Choroid plexus epithelial cell (primary cell): ENCODE measurements at places on chromosomes 16 and 17.

DNA sequence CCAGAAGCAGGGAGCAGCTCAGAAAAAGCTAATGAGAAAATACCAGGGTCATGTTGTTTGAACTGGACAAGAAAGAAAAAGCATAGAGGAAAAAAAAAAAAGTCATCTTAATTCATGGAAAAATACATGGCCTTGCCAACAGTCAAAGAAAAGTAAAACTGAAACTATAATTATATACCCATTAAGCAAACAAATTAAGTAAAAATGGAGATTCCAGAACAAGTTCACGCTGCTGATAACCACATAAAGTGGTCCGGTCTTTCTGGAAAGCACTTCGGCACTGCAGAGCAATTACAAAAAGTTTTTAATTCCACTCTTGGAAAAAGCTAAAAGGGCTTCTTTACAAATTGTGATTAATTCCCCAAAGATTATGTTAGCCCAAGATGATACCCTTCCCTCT is 12.4 kb upstream of the P2RX5 start:
- DNase-seq = no peak

GRCh38 chr17:32514606-32515005 is 27.8 kb downstream of the CDK5R1 start:
- DNase-seq = no peak

DNA sequence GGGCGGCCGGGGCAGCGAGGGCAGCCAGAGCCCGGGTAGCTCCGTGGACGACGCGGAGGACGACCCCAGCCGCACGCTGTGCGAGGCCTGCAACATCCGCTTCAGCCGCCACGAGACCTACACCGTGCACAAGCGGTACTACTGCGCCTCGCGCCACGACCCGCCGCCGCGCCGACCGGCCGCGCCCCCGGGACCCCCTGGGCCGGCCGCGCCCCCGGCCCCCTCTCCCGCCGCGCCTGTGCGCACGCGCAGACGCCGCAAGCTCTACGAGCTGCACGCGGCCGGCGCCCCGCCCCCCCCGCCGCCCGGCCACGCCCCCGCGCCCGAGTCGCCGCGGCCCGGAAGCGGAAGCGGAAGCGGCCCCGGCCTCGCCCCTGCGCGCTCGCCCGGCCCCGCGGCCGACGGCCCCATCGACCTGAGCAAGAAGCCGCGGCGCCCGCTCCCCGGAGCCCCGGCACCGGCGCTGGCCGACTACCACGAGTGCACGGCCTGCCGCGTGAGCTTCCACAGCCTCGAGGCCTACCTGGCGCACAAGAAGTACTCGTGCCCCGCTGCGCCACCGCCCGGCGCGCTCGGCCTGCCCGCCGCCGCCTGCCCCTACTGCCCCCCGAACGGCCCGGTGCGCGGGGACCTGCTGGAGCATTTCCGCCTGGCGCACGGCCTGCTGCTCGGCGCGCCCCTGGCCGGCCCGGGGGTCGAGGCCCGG is 36.1 kb upstream of the ZC3H18 start:
- DNase-seq = peak; percentile 56

- DNase-seq = peak; percentile 33
Measured at GRCh38 chr17:40107522-40108174, 7.3 kb upstream of the NR1D1 start.

- no peak for DNase-seq
Measured at GRCh38 chr16:4654011-4654963, 29.7 kb downstream of the MGRN1 start.

GRCh38 chr16:180101-180675 is at the start of gene HBQ1:
HBQ1 (plus strand) TSS chr16:180459; CDS start chr16:180487, 28 bp downstream.
- peak; percentile 13 for DNase-seq

DNA sequence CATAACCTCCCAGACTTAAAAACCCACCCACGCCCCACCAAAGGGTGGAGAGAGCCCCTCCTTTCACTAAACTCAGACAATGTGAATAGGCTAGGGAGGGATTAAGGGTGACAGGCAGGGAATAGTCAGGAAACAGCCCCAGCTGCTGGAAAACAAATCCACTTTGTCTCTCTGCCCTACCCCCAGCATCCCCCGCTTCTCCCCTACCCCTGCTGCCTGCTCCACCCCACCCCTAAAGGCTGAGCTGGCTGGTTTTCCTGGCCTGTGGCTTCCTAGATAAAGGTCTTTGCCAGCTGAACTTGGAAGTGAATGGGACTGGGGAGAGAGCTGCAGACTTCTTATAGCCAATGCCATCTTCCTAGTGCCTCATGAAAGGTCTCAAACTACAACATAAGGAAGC is 15.0 kb downstream of the CAVIN1 start:
- no peak for DNase-seq

DNA sequence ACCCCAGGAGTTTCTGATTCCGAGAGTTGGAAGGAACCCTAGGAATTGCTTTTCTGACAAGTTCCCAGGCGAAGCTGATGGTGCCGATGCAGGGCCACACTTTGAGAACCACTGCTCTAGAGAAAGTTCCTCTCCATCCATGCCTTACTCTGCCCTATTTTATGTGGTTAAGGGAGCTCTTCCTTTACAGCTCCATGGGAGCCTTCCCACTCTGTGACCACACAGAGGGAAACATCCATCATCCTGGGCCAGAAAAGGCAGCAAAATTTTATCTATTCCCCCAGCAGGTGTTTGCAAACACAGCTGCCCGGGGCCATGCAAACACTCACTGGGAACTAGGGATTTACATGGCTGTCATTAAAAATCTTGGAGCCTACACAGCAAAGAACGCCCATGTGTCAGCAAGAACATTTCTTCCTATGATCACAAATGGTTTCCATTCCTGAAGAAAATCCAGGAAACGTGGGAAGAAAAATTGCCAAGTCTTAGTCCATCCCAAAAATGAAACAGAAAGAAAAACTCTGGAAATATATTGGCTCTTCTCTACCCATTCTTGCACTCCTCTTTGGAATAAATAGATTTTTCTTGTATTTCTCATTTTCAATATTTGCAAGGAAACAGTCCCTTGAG is 252.7 kb downstream of the PMP22 start:
- DNase-seq = no peak

GRCh38 chr17:66398617-66399016 is 96.2 kb downstream of the PRKCA start:
- no peak for DNase-seq

DNA sequence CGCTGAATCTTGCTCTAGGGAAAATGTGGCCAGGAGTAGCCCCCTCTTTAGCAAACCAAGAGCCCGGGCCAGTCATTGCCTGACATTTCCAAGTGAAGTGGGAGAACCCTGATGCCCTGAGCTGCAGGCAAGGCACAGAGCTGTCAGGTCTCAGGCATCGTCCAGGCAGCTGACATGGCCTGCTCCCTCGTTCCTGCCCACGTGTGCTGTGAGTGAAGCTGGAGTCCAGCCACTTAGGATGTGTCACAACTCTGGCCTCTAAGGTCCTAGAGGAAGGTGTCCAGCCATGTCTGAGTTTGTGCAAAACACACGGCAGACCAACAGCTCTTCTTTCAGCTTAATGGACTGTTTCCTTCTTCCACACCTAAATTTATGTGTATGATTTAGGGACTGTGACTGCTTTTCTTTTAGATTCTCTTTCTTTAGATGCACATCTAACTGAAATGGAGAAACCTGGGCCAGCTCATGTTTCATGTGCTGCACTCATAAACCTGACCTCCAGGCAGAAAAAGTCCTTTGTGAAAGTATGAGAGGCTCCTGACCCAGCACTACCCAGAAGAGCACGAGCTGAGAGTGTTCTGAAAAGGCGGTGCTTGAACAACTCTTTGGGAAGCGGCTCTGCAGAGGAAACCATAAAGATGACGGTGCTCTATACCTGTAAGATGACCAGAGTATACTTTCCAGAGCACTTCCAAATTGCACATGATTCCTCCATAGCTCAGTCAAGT is 14.8 kb upstream of the LIMD2 start:
- DNase-seq = peak; percentile 58

DNA sequence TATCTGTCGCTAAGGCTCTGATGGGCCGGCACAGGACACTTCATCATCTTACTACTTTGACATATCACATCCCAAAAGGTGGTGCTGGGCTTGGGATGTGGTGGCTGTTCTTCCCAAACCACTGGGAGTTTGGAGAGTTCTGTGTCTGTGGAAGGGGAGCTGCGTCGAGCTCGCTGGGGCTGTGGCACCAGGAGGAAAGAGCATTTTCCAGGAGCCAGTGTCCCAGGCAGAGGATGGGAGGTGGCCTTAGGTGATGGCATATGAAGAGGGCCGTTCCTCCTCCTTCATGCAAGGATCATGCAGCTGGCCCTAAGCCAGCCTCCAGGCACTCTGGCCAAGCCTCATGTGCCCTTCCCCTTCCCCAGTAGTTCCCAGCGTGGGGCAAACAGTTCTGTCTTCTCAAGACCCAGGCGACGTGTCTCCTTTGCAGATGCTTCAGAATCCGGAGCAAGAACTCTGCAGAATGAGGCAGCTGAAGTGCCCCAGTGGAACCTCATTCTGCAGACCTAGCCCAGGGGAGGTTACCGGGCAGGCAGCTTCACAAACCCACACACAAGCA is 89.4 kb upstream of the TNRC6C start:
- DNase-seq = no peak

DNA sequence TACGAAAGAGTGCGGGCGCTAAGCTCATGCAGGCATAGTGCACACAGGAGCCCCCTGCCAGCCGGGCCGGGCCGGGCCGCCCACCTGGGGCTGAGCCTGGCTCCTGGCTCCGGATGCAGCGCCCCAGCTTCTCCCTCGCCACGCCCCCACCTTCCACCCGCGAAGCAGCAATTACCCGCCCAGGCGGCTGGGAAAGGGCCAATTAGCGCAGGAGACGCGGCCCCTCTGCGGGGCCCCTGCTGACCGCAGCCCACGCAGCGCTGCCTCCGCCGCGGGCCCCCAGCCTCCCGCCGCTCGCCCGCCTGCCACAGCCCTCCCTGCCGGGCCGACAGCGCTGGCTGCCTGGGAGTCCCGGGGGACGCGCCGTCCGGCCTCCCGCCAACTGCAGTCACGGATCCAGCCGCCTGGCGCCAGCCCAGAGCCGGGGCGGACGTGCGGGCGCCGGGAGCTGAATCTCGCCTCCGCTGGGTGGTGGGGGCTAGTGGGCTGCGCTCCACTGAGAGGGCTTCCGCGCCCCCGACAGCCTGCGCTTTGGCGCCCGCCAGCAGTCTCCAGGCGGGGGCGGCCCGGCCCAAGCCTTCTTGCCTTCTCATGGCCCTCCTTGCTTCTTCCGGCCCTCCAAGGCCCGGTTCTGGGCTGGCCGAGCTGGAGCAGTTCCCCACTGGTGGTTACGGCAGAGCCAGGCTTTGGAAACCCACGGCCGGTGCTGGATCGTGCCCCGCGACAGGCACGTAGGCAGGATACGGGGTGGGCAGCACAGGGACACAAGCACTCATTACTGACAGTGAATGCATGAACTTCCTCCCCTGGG is 14.9 kb upstream of the CBFB start:
- peak; percentile 71 for DNase-seq

- peak; percentile 63 for DNase-seq
Measured at GRCh38 chr17:42459256-42459800, 650 bp downstream of the ATP6V0A1 start.

DNA sequence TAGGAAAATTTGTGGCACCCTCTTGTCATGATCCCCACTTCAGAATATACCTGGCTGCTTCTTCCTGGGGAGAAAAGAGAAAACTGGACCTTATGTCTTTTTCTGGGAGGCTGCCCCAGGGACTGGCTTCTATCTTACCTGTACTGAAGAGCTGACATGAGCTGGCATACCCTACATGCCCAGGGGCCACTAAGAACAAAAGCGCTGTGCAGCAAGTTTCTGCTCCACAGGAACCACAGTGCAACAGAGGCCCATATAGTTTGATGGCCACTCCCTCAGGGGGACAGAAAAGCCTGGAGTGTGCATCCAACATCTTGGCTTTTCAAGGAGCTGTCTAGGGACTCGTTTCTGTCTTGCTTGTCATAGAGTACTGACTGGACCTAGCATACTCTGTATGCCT is 96.8 kb upstream of the NACA2 start:
- DNase-seq = no peak

GRCh38 chr17:1965556-1966273 is 59.4 kb downstream of the RTN4RL1 start:
- DNase-seq = no peak

DNA sequence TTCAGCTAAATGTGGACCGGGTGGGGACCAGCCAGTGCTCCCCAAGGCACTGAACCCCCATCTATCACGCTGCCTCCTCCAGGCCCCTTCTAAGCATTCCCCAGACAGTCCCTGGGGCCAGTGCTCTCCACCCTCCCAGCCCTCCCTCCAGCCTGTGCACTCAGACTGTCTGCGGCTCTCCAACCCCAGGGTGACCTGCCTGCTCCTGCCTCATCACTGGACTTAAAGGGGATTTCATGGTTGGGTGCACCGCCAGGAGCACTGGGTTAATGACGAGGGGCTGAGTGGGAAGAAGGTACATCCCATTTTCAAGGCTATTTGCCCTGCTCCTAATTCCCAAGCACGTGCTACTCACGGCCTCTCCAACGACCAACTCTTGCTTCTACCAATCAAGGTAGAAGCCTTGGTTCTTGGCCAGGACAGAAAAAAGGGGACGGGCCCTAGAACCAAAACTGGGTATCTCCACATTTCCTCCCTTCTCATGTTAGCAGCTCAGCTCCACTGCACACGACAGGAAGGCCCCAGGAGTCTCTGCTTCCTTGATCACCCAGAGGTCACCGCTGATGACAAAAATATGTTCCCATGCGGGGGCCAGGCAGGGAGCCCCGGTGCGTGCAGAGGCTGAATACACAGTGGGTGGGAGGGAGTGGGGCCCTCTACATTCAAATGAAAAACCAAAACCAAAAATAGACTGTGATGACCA is 3.5 kb upstream of the ABR start:
- no peak for DNase-seq

DNA sequence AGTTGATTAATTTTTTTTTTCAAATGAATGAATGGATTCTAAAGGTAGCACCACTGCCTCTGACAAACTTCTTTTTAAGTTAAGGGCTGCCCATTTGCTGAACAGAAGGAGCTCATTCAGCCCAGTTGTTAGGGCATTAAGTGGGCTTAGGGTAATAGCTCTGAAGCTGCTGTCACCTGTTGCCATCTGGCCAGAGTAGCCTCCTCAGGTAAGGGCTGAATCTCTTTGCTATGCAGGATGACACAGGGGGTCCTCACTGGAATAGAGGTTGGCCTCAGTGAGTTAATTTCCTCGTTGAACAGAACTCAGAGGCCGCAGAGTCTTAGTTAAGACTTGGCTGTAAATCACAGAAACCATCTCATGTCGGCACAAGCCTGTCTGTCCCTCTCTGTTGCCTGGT is 232.8 kb downstream of the CCDC182 start:
- DNase-seq = no peak

- DNase-seq = no peak
Measured at GRCh38 chr17:83031321-83031945, 48.0 kb upstream of the METRNL start.

GRCh38 chr16:4260360-4260759 is 12.5 kb downstream of the TFAP4 start:
- DNase-seq = no peak

DNA sequence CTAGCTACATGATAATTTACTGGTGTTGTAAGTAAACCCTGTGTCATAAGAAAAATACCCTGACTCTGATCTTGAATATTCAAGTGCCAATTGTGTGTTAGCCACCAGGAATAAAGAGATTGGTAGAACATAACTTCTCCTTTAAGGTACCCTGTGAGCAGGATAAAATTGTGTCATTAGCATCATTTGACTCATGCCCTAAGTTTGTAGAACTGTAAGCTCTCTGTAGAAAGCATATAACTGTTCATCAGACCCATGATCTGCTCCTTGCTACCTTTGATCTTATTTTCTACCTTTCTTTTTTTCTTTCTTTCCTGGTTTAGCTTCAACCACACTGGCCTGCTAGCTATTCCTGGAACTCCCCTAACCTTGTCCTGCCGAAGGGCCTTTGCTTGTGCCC is 35.8 kb downstream of the PTRH2 start:
- no peak for DNase-seq

- DNase-seq = peak; percentile 64
Measured at GRCh38 chr17:35895636-35896587, 15.8 kb upstream of the CCL5 start.
